HFFc6 (cell line): ENCODE measurements at places on chromosomes 1 and 21.
A peak's percentile ranks its signal among the peaks of the same experiment; 100 is the strongest.

DNA sequence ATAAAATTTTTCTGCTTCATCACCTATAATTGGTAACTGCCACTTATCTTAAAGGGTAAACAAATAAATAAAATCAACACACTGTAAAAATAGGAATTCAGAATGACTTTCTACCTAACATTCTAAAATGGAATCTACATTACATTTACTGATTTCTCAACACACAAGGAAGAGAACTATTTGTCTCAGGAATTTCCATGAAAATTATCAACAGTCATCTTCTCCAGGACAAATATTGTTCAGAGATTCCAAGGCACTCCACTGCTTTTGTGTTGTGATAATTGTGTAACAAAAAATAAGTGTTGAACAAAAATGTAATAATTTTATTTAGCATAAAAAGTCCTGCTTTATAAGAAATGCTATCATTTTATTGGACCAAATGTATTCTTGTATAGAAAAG, 7.3 kb downstream of the ODF2L start:
- no peak for DNase-seq

GRCh38 chr1:230836793-230837192, 31.5 kb downstream of the C1orf198 start:
- no peak for DNase-seq

DNA sequence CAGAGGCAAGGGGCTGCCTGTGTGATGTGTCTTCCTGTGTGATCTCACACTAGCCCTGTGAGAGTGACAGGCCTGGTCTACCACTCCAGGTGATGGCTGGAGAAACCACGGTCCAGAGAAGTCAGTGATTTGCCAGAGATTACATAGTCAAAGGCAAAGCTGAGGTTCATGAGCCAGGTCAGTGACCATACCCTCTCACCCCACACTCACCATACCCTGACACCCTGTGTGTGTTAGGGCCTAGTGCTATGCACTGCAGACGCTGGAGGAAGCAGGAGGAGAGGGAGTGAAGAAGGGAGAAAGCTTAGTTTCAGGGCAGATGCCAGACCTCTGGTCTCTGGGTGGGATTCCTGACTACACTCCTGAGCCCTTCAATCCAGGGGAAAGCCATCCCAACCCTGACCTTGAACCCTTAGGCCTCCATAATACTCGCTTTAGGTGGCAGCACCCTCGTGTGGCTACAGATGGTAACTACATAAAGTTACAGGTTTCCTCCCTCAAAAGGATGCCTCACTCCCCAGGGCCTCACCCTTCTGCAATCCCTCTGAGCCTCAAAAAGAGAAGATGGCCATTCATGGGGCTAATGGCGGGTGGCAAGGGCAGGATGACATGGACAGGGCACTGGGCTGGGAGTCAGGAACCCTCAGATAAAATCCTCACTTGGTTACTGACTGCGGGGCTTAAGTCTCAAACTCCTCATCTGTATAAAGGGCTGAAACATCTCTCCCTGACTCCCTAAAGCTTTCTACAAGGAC, 20.8 kb upstream of the SDC3 start:
- peak; percentile 47 for DNase-seq

DNA sequence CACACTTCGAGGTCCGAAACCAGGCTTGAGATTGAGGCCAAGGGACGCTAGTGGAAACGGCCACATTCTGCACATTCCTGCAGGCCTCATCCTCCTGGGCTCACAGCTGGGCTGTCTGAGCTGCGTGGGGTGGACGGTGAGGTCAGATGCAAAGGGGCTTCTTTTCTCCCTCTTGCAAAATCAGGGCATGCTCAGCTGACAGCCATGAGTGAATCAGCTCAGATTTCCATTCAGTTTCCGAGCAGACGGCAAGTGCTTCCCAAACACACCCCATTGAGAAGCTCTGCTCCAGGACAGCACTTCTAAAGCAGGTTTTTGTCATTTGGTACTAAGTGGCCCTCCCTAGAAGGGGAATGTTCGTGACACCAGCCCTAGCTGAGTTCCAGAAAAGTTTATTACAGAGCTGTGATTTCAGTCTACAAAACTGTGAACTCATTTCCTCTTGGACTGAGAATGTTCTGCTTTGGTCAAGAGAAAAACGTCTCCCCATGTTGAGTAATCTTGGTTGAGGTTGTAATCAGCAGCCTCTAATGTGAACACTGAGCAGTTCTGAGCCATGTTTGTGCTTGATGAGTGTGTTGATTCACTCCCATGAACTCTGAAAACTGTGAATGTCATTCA, 10.0 kb downstream of the PDPN start:
- no peak for DNase-seq

DNA sequence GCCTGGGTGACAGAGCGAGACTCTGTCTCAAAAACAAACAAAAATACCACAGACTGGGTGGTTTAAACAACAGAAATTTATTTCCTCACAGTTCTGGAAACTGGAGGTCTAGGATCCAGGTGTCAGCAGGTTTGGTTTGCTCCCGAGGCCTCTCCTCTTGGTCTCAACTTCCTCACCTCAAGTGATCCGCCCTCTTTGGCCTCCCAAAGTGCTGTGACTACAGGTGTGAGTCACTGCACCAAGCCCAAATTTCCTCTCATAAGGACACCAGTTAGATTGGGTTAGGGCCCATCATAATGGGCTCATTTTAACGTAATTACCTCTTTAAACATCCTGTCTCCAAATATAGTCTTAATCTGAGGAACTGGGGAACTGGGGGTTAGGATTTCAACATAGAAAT, 35.5 kb downstream of the MFSD2A start:
- DNase-seq = no peak

DNA sequence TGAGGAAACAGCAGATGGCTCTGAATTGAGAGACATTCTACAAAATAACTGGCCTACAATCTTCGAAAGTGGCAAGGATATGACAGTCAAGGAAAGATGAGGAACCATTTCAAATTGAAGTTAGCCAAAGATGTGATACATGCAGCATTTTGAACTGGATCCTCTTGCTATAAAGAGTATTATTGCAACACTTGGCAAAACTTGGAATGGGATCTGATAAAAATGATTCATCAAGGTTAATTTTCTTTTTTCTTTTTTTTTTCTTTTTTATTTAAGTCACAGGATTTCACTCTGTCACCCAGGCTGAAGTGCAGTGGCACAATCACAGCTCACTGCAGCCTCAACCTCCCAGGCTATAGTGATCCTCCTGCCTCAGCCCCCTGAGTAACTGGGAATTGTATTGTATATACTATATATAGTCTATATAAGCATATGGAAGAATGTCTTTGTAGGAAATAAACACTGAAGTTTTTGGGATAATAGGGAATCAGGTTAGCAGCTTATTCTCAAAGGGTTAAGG, 49.8 kb upstream of the GJA8 start:
- DNase-seq = no peak

DNA sequence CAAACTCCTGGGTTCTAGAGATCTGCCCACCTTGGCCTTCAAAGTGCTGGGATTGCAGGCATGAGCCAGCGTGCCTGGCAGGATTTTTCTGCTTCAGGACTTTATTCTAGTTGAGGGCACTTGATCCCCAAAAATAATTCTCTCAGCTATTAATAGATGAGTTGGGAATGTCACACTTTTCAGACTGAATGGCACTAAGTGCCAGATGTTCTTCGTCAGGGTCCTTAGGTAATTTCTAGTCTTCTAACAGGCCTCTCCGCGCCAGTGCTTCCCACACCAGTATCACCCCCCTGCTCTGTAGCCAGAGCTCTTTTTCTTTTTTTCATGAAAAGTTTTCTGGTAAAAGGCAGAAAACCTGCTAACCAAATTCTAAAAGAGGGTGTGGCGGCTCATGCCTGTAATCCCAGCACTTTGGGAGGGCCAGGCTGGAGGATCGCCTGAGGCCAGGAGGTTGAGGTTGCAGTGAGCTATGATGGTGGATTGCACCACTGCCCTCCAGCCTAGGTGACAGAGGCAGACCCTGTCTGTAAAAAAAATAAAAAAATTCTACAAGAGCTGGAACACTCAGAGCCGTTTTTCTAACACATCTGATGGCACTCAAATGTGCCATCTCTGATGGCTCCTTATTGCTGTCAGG, 6.1 kb upstream of the SARS1 start:
- no peak for DNase-seq

DNA sequence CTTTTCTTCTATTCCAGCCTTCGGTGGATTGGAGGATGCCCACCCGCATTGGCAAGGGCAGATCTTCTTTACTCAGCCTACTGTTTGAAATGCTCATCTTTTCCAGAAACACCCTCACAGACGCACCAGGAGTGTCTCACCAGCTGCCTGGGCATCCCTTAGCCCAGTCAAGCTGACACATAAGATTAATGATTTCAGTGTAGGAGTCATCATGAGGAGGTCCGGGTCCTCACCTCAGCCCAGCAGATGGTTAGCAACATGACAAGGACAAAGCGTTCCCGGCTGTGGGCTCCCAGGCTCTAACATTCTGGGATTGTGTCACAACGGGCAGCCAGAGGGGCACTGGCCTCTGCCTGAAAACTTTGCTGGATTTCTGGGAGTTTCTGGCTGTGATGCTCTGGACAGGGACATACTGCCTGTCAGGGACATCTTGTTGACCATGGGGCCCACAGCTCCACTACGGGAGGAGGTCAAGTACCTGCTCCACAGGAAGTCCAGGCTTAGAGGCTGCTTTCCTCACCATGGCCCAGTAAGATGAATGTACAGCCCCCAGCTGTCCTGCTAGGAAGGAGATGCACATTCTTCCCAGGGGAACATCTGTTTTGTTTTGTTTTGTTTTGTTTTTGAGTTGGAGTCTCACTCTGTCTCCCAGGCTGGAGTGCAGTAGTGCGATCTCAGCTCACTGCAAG, 204.0 kb upstream of the COA6 start:
- no peak for DNase-seq

DNA sequence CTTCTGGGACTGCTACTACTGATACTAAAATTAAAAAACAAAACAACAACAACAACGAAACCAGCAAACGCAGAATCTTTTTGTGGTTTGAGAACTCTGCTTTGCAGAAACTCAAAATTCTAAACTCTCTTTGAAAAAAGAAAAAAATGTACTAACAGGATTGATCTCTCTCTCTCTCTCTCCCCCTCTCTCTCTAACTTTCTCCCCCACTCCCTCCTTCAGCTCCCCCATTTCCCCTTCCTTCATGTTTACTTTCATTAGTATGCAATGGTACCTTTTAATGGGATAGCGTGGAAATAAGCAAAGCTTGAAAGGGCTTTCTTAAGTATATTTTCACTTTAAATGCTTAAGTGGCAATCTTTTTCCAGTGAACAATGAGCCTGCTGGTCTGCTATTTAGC, 562.6 kb upstream of the ADGRL2 start:
- no peak for DNase-seq

GRCh38 chr1:13967707-13968106, 267.7 kb downstream of the PRDM2 start:
- DNase-seq = no peak

GRCh38 chr1:151145304-151146071, 943 bp downstream of the SEMA6C start:
- DNase-seq = no peak

- DNase-seq = no peak
Observed at GRCh38 chr1:115702959-115703358, 61.2 kb downstream of the VANGL1 start.
